ENCODE measurements at places on chromosomes 6 and 20. TPM values are rescaled to one million over a fixed set of nuclear protein-coding genes. Genes with fewer than 3 reads are reported as not detected.

DNA sequence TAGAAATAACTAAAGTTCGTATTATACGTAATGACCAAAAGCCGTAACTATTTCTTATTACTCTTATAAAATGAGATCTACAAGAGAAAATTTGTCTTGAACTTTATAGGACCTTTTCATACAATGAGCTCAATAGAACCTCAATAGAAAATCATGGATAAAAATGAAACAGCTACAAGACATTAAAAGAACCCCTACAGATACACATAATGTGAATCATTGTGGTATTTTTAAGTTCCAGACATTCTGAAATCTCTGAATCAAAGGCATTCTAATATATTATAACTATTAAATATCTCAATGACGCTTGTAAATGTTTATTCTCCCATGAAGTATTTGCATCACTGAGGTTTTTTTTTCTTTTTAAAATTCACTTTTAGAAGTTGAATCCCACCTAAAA, 22.2 kb upstream of the POU3F2 start:
- no peak for DNase-seq

GRCh38 chr6:119661628-119662027, 312.1 kb upstream of the MAN1A1 start:
- DNase-seq: no peak

GRCh38 chr20:1905693-1906092, 10.5 kb downstream of the SIRPA start:
- DNase-seq: no peak

DNA sequence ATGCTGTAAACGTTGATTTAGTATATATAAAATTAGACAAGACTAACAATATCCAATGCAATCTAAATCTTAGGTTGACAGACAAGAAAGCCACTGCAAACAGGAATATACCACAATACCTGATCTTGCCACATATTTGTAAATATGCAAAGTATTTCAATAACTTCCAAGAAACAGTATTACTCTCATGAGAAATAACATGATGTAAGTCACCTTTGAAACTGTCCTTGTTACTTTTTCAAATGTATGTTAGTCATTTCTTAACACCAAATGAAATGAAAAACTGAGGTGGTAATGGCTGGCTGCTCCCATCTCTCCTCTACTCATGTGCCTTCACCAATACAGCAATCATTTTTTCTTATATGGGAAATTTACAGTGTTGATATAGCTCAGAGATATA, 118.7 kb downstream of the ATG5 start:
- DNase-seq: no peak

The ADGRF5 gene
- not detected for total RNA-seq

The ROS1 gene
- total RNA-seq: 0.70 TPM

The NOX3 gene
- total RNA-seq: not detected

DNA sequence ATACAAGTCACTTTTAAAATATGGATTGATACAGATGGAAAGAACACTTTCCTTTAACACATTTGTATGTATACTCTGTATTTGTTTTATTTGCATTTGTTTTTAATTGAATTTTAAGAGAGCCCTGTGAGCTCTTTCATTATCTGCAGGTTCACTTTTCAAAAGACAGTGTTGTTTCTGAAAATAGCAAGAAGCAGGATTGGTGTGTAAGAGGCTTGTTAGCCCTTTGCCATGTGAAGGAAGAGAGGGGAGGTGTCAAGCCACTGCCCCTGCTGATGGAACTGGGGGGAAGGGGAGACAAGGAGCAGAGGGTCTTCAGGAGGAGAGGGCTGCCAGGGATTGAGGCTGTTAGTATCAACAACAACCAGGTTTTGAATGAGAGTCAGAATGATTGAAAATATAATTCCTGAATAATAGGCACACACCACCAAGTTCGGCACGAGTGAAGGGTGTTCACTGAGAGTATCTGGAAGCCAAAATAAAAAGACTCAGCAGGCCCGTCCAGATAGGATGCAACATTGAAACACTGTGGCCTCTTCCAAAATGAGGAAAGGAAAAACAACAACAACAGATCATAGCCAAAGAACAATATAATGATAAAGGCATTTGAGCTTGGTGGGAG, 12.6 kb upstream of the PBOV1 start:
- no peak for DNase-seq

The TOMM34 gene
- total RNA-seq: 41.5 TPM
